ENCODE measurements at places on chromosomes 6 and 20.

DNA sequence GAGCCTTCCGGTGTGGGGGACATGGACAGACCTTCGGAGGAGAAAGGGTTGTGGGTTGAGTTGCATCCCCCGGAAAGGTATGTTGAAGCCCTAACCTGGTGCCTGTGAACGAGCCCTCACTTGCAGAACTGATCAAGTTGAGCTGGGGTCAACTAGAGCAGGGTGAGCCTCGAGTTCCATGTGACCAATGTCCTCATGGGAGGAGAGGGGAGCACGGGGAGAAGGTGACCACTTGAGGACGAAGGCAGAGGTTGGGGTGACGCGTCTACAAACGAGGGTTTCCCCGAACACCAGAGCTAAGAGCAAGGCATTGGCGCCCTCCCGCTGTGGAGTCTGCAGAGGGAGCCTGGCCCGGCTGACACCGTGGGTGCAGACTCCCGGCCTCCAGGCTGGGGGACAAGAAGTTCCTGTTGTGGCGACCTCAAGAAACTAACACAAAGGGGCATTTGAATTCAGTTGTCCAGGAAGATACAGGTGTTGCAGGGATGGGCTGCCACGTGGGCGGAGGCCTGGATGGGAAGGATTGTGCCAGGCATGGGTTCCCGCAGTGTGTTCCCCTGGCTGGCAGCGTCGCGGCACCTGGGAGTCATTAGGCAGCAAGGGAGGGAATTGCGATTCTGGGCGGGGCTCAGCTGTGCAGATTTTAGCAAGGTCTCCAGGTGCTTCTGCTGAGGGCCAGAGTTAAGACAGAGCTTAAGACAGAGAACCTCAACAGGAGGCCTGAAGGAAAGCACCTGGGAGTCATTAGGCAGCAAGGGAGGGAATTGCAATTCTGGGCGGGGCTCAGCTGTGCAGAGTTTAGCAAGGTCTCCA is 20.4 kb upstream of the UNC93A start:
- DNase-seq: no peak

GRCh38 chr6:110558575-110558974 is 82.2 kb upstream of the SLC22A16 start:
- no peak for DNase-seq

- DNase-seq: no peak
Observed at GRCh38 chr6:19692506-19693298, 144.5 kb upstream of the ID4 start.

- no peak for DNase-seq
Observed at GRCh38 chr6:36855750-36856149, 16.5 kb upstream of the CPNE5 start.

- DNase-seq: no peak
Observed at GRCh38 chr20:48414786-48415185, 413.0 kb downstream of the PREX1 start.

Measured in HCT116 (cell line).